Cortex of kidney (tissue), 1 donor: ENCODE measurements at places on chromosomes 3 and 15.

DNA sequence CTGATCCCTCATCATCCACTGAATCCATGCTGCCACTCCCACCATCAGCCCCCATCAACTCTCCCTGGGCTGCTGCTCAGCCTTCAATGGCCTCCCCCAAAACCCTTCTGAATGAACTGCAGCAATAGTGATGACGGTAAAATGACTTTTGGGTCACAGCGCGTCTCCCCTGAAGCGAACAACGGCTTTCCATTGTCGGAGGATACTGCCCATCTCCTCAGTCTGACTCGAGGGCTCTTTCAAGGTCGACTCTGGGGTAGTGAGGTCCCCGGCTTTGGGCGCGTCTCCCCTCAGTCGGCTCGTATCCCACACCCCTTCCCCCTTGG lies 57.2 kb upstream of the ZBTB38 start:
- no peak for DNase-seq

DNA sequence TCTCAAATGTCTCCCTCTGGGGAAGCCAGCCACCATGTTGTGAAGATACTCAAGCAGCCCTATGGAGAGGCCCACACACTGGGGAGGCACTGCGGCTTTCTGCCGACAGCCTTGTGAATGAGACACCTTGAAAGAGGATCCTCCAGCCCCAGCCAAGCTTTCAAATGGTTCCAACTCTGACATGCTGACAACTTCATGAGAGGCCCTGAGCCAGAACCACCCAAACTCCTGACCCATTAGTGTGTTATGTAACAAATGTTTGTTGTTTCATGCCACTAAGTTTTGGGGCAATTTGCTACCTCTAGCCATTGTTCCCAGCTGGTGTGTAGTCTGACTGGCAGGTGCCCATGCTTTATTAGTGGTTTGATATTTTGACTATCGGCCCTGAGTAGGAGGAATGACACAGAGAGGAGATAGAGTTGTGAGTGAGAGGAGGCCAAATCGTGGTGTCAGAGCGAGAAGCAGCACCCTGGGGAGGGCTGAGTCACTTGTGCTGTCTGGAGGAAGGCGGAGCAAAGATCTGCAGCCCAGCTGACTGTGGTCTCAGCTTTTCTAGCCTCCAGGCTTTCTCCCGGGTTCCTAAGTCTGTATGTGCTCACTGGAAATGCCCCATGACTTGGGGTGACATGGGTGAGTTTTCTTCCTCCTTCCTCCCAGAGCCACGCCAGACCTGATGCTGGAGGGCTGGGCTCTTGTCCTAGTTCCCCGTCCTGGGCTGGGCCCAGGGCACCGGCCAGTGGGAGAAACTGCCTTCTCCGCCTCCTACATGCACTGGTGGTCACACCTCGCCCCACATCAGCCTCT lies 56.7 kb upstream of the BLM start:
- no peak for DNase-seq

- DNase-seq: no peak
Observed at GRCh38 chr3:157166561-157166960, 6.6 kb upstream of the CCNL1 start.

DNA sequence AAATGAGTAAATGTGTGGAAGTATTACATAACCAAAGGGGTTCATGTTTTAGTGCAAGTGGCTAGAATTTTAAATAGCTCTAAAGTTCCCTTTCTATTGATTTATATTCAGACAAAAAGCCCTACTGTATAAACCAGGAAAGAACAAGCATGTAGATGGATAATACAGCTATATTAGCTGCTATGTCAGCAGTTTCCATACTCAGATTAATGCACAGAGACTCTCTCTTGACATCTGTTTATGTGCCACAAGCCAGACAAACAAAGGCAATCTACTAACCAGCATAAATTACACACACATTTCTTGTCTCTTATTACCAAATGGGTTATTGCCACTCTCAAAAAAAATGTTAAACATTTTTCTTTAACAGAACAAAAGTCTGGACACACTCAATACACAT lies 760.1 kb upstream of the NECTIN3 start:
- no peak for DNase-seq

DNA sequence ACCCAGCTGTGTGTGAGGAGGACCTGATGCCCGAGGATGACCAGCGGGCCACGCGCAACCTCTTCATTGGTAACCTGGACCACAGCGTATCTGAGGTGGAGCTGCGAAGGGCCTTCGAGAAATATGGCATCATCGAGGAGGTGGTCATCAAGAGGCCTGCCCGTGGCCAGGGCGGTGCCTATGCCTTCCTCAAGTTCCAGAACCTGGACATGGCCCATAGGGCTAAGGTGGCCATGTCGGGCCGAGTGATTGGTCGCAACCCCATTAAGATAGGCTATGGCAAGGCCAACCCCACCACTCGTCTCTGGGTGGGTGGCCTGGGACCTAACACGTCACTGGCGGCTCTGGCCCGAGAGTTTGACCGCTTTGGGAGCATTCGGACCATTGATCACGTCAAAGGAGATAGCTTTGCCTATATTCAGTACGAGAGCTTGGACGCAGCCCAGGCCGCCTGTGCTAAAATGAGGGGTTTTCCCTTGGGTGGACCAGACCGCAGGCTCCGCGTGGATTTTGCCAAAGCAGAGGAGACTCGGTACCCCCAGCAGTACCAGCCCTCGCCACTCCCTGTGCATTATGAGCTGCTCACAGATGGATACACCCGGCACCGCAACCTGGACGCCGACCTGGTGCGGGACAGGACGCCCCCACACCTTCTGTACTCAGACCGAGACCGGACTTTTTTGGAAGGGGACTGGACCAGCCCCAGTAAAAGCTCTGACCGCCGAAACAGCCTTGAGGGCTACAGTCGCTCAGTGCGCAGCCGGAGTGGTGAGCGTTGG lies 1.5 kb downstream of the RBM15B start:
- no peak for DNase-seq

DNA sequence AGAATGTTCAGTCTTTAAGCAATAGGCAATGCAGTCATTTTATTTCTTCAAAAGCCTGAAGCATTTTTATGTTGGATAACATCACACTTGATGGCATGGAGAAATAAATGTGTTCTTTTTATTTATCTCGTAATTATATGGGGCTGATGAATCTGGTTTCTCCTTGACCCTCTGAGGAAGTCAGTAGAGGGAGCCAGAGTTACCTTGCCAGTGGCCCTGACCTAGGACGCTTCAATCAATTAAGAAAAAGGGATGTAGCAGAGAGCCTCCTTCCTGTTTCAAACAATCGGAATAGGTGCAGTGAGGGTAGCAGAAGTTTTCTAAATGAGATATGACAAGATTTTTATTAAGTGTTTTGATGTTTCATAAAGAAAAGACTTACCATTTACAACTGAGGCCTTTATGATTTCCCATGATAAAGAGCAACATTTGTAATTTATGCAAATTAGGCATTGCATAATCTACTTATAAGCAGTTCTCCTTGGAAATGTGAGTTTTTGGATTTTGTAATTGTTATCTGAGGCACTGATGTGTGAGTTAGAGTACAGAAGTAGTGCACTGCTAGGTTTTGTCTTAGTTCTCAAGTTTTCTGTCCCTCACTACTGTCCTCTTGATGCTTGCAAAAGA lies 129.1 kb downstream of the RAP2B start:
- no peak for DNase-seq

GRCh38 chr15:43879386-43880355 lies 52.9 kb downstream of the WDR76 start:
- DNase-seq: no peak

- DNase-seq: no peak
Observed at GRCh38 chr15:63679588-63679987, 82.4 kb downstream of the FBXL22 start.

- no peak for DNase-seq
Observed at GRCh38 chr15:98003996-98004395, 43.5 kb downstream of the ARRDC4 start.

GRCh38 chr3:11238060-11238459 lies 34.1 kb upstream of the ATG7 start:
- DNase-seq: no peak

DNA sequence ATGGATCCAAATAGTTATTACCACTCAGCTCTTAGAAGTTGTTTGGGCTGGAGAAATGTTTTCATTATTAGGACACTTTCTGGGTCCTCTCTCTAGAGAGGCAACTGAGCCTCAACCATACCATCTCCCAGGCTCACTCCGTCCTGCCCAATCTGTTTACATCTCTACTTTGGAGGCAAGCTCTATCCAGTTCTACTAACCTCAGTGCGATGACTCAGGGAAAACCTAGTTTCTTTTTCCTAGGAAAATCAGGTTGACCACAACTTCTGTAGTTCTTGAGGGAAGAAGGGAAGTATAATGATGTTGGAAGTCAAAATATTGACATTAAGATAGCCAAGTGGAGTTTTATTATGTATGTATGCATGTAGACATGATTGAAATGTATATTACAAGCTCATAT lies 40.4 kb downstream of the LPP start:
- no peak for DNase-seq

DNA sequence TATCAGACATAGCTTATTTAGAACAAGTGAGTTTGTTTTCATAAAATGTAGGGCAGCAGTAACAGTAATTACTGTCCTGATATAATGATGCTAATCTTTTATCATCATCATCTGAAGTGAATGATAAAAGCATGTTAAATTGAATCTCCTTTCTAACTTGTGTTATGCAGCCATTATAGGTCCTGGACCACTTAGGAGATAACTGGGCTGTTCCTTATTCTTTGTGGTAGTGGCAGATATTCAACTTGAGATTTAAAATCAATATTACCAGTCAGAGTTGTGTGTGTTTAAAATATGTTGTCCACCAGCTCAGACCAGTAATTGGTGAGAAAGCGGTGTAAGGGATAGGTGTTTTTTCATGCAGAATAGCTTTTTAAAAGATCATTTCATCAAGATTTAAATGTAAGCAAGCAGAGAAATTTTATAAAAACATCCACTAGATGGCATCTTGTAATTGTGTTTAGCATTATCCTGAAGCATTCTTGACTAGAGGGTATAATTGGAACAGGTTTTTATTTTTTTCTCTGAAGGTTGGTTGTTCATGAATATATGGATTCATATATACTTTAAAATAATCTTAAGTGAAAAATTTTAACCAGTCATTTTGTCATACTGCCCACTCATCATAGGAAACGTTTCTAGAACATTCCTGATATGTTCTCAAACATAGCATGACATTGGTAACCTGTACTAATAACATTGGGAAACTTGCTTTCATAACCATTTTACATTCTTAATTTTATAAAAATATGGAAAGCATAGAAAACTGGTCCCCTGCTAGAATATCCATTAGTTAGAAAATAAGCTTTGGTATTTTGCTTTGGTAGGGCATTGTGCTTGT lies 153.9 kb downstream of the BBX start:
- no peak for DNase-seq

DNA sequence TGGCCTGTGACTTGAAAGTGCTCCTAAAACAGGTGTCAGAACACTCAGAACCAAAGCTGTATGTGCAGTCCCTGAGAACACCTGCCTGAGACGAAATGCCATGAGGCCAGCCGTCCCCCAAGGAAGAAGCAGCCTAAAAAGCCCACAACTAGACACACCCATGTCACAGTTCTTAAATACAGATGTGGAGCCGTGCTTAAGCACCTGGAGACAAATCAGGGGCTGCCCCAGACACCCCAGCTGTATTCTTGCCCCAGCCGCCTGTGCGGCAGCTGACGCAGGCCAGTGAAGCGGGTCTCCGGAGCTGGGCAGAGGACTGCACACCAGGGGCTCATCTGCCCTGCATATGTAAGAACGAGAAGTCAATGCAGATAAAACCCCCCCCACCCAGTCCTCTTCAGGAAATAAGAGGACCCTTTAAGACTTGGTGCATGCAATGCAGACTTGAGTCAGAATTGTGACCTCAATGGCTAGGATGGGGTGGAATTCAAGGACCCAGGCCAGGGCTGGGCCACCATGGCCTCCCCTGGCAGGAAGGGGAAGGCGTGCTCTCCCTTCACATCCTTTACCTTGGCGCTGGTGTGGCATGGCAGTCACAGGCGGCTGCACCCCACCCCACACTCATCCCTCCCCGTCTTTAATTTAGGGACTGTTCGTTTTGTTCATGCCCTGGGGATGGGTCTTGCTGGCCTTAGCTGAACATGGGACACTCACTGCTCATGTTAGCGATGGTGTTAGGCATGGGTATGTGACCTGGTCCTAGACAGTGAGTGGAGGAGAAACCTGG lies 27.7 kb upstream of the PLXNA1 start:
- no peak for DNase-seq

DNA sequence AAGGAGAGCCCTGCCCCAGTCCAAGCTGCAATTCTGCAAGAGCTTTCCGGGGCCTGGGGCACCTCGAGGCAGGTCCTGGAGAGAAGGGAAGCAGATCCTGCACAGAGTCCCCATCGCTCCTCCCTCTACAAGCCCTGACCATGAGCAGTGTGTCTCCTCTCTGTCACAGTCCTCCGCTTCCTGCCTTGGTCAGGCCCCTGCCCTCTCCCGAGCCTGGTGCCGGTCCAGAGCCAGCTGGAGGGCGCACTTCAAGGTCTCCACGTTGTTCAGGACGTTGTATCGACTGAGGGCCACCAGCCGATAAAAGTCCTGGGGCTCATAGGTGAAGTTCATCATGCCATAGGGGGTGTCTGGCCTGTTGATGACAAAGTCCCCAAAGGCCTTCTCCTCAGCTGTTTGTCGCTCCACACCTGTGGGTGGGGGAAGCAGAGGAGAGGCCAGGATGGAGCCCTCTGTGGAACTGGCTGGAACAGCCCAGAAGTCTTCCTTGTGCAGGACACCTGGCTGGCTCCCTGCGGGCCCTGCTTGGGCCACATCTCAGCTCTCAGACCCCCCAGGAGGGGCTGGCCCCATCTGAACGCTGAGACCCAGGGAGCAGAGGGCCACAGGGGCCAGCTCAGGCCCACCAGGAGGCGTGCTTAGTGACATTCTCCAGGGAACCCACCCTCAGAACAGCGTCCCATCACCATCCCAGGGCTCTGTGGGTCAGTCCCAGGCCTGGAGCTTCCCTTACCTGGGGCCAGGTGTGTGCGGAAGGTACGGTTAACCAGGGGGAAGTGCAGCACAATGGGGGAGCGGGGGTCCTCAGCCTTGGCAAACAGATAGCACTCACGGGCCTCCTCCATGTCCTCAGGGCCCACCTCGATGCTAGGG lies 14.4 kb downstream of the PLA2G4F start:
- DNase-seq: no peak

DNA sequence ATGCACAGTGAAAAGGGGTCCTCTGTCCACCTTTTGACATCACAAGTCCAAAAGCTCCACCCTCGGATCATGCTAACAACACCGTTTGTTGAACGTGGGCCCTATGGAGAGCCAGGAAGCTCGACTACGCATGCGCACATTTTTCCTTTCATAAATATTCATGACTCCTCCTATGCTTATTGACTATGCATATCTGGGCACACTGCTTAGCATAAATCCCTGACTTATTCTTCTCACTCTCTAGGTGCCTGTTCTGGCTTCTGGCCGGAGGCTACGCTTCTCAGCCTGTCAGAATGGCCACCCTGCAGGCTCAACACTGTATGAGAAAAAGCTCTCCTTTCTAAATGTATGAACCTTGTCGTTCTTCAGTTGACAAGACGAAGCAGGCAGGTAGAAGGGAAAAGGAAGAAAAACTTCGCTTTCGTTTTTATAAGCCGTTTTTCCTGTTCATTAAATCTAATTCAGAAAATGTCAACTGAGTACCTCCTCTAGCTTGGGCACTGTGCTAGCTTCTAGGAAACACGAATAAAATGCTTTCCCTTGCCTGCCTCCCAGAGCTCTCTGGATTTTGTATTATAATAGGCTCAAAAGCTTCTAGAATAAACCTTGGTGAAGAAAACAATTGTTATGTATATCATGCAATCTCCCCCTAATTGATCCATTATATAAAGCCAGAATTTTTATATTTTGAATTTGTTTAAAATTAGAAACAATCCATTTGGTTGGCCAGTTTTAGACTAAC lies 207.7 kb downstream of the ATP10A start:
- no peak for DNase-seq
